ENCODE measurements at places on chromosomes 5 and 9.

DNA sequence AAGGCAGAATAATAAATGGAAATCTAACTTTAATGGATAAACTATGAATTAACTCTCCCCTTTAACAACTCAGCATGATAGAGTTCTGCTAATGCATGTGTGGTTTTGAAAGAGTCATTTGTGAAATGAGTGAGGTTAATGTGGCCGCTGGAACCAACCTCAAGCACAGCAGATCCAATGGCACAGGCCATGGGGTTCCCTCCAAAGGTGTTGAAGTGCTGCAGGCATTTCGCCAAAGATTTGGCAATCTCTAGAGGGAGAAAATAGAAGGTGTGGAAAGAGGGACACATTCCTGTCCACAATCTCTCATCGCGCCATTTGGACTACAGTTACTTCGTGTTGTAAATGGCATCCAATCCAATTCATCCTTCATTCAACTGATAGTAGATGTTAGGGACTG lies 35.0 kb downstream of the AGXT2 start:
- no peak for DNase-seq

DNA sequence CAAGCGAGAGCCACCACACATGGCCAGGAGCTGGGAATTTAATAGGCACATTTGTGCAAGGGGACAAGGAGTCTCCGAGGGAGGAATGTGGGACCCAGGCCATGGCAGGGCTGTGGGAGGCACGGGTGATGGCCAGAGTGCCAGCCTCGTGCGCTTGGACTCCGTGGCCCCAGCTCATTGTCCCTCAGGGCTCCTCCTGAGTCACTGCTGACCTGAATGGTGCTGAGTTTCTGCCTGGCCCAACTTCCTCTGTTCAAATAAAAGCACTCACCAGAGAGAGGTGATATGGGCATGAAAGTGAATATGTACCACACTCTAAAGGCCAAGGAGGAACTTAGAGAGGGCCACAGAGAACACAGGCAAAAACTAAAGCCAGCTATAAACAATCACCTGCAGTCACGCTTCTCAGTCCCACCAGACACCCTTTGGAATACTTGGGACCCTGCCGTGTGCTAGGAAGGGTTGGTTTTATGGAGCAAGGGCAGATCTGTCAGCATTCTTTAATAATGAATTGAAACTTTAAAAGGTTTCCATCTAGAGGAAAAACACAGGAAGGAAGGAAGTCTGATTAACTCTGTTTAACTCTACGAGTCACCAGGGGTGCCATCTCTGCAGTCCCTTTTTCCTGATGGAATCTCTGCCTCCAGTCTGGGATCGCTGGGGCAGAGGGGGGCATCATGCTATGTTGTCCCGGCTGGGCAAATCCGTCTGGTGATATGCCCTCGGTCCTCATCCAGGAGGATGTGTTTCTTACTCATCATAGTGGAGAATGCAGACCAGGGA lies 25.1 kb upstream of the UBE2QL1 start:
- no peak for DNase-seq

DNA sequence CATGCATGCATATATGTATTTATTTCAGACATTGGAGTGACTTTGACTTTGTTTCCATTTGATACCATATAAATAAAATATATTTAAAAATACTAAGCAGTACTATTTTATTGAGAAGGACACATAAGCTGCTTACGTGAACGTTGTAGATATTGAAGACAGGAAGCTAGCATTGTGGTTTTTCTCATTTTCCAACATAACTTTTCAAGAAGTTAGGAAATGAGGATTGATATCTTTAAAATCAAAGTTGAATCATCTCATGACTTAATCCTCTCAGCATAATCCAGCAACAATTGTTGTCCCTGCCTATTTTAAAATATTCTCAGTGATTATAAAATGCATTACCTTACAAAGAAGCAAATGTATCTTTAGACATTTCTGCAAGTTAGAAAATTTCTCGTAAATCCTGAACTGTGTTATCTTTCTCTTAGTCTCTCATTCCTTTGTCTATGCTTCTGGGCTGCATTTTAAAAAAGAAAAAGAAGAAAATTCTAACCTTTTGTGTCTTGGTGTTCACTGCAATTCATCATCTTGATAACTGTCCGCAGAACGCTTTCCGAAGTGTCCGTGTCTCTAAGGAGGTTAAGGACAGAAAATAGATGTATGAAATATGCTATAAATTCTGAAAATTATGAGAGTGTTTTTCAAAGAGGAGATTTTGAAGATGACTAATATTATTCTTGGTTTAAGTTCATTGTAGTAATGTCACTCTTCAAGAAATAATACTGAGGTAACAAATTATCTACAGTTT lies 1089.9 kb upstream of the CDH6 start:
- no peak for DNase-seq

DNA sequence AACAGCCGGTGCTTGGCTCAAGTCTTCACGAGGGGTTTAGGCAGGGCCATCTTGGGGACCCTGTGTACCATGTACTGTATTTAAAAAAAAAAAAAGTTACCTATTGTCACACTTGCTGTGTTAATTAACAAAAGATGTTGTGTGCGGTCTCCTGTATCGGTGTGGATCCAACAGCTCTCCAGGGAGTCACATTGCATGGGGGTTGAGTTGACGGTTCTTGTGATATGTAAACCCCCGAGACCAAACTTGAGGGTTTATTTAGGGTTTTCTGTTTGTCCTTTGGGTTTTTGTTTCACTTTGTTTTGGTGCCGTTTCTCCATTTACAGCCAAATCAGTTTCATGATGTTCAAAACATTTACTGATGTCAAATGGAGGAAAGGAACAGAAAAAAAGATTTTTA lies 22.2 kb downstream of the AMBP start:
- DNase-seq = no peak

GRCh38 chr9:115591584-115591984 lies 473.6 kb upstream of the TNC start:
- no peak for DNase-seq

GRCh38 chr9:74595286-74595685 lies 98.2 kb downstream of the RORB start:
- DNase-seq = no peak

DNA sequence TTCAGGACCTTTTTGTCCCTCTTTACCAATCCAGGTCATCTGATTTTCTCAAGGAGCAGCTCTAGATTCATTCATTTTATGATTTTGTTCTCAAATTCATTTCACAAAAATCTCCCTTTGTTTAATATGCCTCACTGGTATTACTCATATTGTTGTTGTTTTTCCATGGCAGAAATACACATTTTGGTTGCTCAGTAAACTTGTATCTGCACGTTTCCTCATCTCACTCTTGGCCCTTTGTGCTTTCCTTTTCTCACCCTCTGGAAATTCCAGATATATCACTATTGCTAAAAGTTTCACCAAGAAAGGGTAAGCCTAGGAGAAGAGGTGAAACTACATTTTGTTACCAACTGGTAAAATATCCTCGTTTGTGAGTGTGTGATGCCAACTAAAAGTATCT lies 14.8 kb downstream of the ASPN start:
- DNase-seq = no peak

DNA sequence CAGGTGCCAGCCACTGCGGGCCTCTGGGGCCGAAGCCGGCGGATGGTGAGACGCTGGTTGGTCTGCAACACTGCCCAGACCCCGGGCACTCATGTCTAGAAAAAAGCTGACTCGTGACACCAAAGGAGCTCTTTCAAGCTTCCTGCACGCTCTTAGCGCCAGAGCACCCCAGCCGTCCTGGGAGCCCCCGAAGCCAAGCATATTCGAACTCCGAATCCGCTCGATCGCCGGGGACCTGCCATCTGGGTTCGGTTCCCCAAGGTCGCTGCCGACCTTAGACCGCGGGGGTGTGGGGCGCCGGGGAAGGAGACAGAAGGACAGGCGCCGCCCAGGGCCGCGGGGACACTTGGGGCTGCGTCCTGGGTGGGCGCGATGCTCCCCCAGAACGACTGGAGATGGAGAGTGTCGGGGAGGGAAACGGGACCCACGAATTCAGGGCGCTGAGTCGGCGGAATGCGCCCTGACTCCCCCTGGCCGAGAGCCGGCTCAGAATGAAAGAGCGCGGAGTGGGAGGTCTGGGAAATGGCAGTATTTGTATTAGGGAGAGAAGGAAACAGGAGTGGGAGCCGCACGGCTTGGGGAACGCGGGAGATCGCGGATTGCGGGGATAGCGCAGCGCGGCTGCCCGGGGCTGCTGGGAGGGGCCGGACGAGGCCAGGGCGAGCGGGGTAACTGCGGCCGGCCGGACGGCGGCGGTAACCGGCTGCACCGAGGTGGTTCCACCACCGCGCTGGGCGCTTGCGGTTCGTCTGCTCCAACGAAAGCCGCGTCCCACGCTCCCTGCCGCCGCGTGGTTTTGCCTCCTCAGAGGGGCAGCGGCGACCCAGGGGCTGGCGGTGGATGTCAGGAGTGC lies 20.1 kb upstream of the MARCHF6 start:
- no peak for DNase-seq

DNA sequence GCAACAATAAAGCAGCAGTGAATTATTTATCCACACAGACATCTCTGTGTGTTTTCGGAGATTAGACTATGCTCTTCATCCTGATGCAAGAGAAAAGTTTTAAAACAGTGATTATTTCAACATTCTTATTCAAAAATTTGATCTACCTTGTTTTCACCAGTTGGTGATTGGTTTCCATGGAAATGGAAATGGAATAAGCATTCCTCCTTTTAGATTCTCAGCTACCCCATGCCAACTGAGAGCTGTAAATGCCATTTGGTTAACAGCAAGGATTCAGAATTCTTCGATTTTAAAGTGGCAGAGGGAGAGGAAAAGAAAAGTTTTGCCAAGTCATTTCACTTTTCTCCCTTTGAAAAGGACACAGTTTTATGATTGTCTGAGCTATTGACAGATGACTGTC lies 154.7 kb downstream of the PCSK5 start:
- no peak for DNase-seq

DNA sequence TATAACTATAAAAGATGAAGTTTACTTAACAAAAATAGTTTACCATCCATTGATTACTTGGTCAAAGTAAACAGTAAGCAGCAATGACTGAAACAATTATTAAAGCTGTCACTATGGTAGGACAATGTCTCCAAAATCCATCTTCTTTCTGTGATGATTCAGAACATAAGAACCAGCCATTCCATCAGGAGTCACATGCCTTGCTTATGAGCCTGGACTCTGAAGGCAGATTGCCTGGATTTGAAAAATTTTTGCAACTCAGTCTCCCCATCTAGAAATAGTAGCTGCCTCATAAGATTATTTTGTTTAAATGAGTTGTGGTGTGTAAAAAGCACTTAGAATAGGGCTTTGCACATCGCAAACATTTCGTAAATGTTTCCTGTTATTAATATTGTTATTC lies 136.2 kb downstream of the LIFR start:
- no peak for DNase-seq

DNA sequence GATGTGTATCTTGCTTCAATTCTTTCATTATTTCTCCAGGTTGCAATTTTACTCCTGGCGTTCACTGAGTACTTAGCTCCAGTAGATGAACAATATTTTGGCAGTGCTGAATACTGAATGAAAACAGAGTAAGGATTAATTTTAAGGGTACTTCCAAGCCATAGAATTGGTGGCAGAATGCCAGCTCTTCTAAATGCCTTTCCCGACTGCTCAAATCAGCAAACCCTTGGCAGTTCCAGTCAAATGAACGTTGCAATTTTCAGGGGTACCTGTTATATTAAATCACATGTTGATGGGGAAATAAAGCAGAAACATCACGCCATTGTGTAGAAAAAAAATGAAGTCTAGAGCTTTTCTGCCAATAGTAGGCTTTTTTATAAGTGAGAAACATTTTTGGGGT lies 282.4 kb upstream of the RPS23 start:
- DNase-seq = no peak

GRCh38 chr9:129746092-129746777 lies 6.6 kb downstream of the PTGES start:
- no peak for DNase-seq

GRCh38 chr9:108683245-108683644 lies 172.5 kb downstream of the ACTL7B start:
- DNase-seq = no peak

- DNase-seq = no peak
Observed at GRCh38 chr5:110045158-110045557, 355.4 kb downstream of the MAN2A1 start.

DNA sequence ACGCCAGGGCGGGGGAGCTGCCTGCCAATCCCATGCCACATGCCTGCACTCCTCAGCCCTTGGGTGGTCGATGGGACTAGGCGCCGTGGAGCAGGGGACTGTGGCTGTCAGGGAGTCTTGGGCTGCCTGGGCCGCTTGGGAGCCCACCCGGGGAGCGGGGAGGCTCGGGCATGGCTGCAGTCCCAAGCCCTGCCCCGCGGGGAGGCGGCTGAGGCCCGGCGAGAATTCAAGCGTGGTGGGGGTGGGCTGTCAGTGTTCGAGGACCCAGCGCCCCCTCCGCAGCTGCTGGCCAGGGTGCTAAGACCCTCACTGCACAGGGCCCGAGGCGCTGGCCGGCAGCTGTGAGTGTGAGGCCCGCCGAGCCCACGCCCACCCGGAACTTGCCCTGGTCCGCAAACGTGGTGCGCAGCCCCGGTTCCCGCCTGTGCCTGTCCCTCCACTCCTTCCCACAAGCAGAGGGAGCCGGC lies 83.2 kb upstream of the DMRTA1 start:
- no peak for DNase-seq

- DNase-seq = no peak
Observed at GRCh38 chr5:68012429-68012828, 203.1 kb upstream of the PIK3R1 start.
